DMS79 (cell line): ENCODE measurements at places on chromosomes 5 and 9.

DNA sequence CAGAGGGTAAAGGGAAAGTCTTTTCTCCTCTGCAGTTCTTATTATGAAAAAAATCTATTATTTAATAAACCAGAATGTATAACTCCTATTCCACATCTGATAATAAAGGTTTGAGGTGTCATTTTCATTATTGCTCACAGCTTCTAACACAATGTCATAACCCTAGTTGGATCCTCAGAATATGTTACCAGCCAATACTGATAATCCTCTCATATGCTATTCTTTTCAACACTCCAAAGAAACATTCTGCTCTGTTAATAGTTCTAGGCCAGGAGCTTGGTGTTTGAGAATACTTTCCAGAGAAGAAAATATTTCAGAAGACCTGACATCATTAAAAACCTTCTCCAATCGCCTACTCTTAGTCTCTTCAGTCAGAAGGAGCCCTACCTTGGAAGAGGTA, 127.1 kb downstream of the PIK3R1 start:
- DNase-seq, result no peak

GRCh38 chr5:141834331-141834730, 43.9 kb downstream of the PCDH1 start:
- DNase-seq, result no peak

GRCh38 chr5:102763734-102764133, 8.6 kb downstream of the PAM start:
- DNase-seq, result no peak

GRCh38 chr5:159342840-159343239, 12.6 kb upstream of the IL12B start:
- DNase-seq, result no peak

GRCh38 chr9:90394871-90395270, 247.8 kb downstream of the DIRAS2 start:
- DNase-seq, result no peak

- no peak for DNase-seq
These were observed 8.1 kb downstream of the ARRDC3 start for GRCh38 chr5:91374893-91375520.

DNA sequence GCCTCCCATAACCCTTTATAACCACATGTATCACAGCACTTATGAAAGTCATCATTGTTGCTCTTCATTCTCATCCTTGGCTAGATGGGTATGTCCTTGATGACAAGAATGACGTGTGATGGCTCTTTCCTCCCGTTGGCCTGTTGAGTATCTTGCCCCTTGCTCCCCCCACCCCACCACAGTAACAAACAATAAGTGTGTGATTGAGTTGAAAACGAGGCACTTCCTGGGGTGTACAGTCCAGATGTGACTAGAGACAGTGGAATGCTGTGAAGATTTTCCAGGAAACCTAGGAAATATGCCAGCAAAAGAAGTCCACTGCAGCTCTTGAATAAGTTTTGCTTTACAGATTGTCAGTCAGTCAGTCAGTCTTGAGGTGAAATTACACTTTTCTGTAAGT, 262.5 kb downstream of the ELAVL2 start:
- DNase-seq, result no peak

- no peak for DNase-seq
These were observed 164.8 kb downstream of the ARHGAP26 start for GRCh38 chr5:142935014-142935413.
